ENCODE measurements at places on chromosomes 16 and 17.

DNA sequence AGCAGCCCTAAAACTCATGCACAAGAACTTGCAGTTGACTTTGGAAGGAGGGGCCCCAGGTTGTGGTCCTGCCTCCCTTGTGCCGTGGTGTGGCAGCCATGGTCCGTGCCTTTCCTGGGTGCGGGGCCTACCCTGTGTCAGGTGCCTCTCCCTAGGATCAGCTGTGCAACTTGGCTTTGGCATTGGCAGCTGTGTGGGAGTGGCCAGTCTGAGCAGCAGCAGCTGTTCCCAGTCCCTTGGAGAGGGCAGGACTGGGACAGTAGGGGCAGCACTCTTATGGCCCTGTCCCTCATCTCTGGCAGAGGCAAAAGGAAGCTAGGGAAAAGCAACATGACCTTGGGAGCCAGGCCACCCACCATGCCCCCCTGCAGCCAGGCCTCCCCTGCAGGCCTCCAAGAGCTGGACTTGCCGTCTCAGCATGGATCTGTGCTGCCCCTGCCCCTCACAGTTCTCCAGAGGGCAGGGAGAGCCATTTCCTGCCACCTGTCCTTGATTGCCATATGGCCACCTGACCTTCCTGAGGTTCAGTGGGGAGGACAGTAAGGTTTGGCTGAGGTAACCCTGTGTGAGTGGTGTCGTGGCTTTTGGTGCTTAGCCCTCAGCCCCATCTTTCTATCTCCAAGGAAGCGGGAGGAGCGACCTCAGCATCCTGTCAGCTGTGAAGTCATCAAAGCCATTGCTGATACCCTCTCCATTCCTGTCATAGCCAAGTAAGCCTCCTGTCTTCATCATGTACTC lies 15.5 kb upstream of the NFATC3 start:
- no peak for DNase-seq

- peak; percentile 62 for DNase-seq
Observed at GRCh38 chr16:4288148-4288921, 15.5 kb upstream of the TFAP4 start.

- peak; percentile 51 for DNase-seq
Observed at GRCh38 chr17:18093616-18094408, 6.1 kb downstream of the DRG2 start.

GRCh38 chr16:74565378-74565777 lies 41.5 kb downstream of the GLG1 start:
- peak; percentile 72 for DNase-seq

DNA sequence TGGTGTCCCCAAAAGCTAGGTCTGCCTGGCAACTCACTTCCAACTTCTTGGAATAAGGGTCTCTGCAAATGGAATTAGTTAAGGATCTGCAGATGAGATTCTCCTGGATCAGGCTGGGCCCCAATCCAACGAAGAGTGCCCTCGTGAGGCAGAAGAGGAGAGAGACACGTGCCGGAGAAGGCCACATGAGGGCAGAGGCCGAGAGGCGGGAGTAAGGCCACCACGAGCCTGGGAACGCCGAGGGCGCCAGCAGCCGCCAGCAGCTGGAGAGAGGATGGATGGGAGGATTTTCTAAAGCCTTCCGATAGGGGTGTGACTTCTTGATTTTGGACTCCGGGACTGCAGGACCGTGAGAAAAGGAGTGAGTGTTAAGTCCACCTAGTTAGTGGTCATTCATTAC lies 76.3 kb downstream of the JPH3 start:
- DNase-seq, result peak; percentile 6

GRCh38 chr16:25747160-25747758 lies 55.5 kb downstream of the HS3ST4 start:
- peak; percentile 39 for DNase-seq

DNA sequence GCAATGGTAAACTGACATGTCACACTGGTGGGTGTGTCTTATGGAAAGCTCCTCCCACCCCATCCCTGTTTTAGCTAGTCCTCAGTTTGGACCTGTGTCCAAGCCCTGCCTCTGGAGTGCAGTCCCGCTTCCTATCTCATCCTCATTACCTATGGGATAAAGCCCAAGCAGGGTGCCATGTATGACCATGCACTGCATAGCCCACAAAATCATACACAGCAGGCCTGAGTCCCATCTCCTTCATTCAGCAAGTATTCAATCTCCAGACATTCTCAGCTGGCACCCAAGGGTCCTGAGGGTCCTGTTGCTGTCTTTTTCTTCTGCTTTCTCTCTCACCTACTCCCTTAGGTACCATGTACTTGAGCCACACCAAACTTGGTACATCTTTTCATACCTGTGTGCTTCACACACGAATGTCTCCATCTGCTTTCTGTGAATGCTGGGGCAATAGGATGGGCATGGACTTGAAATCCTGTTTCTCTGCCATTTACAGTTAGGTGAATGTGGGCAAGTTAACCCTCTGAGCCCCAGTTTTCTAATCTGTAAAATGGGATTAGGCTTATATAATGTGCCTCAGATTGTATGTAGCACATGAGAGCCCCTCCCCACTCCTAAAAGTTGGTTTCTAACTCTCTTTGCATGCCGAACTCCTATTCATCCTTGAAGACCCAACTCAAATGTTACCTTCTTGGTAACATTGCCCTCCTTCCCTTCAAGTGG lies 28.5 kb downstream of the TNS4 start:
- DNase-seq, result peak; percentile 12

GRCh38 chr16:88314991-88315542 lies 67.7 kb upstream of the ZNF469 start:
- no peak for DNase-seq

GRCh38 chr16:56965149-56966092 lies 3.7 kb downstream of the CETP start:
- peak; percentile 16 for DNase-seq

- no peak for DNase-seq
Observed at GRCh38 chr16:14398014-14398717, 231.9 kb downstream of the PARN start.

DNA sequence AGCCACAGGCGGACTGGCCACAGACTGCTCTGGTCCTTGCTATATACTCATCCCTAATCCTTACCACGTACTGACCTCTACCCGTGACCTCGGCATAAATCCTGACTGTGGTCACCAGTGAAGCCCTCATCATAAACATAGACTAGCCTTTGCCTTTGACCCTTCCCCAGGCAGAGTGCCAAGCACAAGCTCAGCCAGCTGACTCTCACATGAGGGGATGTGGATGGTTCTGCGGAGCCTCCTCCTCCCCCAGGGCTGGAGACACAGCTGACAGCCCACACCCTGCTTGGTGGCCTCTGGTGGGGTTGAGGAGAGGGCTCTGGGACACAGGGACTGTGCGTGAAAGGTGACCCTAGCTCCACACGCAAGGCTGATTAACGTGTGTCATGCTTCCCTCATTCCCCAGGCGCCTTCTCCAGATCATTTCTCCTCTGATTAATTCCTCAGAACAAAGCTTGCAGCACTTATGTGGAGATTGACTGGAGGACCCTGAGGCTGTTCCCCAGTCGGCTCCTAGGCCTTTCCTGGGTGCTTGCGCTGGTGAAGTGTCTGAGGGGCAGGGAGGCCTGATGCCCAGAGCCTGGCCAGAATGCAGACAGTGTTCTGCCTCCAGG lies 241.5 kb upstream of the NLRP1 start:
- DNase-seq, result no peak

DNA sequence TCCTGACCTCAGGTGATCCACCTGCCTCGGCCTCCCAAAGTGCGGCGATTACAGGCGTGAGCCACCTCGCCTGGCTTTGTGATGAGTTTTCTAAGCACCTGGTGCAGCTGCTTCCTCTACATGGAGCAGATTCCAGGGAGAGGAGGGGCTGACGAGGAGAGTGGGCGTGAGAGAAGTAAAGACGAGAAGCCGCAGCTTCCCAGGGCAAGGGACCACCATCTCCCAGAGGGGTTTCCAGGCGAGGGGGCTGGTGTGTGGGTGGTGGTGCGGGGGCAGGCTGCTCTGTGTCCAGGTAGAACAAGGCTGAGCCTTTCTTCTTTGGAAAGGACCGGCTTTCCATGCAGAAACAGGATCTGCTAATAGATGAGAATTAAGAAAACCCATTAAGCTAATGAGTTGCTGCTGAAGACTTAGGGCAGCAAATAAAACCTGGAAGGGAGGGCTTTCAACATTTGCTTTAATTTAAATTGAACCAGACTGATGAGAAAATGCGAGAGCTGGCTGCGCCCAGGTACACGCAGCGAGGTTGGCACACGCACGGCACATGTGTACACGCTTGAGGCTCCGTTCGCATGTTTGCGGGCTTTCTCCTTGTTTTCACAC lies 236.7 kb downstream of the RBFOX3 start:
- no peak for DNase-seq

- no peak for DNase-seq
Observed at GRCh38 chr17:66753126-66753920, 81.6 kb upstream of the CACNG5 start.

- DNase-seq, result no peak
Observed at GRCh38 chr16:87319997-87320491, 2.9 kb upstream of the C16orf95 start.

- no peak for DNase-seq
Observed at GRCh38 chr17:41284546-41284945, 9.0 kb downstream of the KRTAP9-7 start.

DNA sequence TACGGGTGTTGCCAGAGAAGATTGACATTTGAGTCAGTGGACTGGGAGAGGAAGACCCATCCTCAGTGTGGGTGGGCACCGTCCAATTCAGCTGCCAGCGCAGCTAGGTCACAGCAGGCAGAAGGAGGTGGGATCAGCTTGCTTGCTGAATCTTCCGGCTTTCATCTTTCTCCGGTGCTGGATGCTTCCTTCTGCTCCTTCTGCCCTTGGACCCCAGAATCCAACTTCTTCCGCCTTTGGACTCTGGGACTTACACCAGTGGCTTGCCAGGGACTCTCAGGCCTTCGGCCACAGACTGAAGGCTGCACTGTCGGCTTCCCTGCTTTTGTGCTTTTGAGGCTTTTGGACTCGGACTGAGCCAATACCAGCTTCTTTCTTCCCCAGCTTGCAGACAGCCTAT lies 46.1 kb upstream of the RPL38 start:
- DNase-seq, result no peak

GRCh38 chr17:48163809-48164208 lies 56.2 kb downstream of the SNX11 start:
- DNase-seq, result no peak

DNA sequence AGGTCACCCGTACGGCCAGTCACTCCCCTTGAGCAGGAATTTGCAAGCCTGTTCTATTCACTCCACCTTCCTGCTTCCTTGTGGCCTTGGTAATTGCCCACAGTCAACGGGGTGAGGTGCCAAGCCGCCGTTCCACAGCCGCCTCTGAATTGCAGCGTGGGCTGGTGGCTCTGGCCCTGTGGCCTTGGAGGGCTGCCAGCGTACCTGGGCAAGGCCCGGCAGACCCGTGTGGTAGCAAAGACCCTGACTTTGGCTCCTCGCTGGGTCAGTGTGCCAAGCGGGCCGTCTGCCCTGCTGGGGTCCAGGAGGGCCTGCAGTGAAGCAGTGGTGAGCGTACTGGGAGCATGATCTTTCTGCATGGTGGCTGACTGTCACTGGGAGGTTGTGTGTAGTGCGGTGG lies 3.6 kb downstream of the BANP start:
- DNase-seq, result no peak

GRCh38 chr16:9429646-9430330 lies 338.3 kb downstream of the HAPSTR1 start:
- no peak for DNase-seq

DNA sequence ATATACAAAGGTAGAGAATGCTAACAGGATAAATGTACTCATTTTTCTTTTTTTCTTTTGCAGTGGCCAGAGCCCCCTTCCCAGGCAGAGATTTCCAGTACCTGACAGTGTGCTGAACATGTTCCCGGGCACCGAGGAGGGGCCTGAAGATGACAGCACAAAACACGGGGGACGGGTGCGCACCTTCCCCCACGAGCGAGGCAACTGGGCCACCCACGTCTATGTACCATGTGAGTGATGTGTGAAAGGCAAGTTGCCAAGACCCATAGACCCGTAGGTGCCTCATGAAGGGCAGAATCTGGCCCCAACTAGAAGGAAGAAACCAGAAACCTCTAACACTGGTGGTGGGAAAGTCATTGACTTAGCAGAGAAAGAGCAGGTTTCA lies 1.2 kb downstream of the USB1 start:
- DNase-seq, result no peak

DNA sequence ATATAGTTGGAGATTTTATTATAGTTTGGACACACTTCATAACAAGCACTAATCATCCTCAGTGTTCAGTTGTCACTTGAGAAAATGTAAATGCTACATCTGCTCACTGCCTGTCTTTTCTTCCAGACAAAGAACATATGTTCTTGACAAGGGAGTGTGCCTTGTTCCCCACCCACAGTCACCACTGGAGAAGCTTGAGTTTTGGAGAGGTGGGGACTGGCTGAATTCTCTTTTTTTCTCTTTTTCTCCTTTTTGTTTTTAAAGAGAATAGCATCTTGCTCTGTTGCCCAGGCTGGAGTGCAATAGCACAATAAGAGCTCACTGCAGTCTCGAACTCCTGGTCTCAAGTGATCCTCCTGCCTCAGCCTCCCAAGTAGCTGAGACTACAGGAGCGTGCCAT lies 15.5 kb downstream of the RPRML start:
- DNase-seq, result no peak

DNA sequence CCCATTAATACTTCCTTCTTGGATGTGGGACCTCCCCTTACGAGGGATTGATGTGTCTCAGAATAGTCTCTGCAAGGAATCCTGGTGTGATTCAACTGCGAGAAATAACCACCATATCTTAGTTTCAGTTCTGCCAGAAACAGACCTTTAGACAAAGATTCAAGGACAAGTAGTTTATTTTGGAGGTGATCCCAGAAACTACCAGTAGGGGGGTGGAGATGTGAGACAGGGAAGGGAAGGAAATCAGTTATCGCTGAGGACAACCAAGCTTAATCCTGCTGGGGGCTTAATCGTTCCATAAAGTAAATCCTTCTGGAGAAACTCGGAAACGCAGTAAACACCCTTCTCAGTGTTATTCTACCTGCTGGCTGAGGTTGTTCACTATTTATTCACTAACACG lies 5.0 kb upstream of the SDR42E1 start:
- DNase-seq, result peak; percentile 58

DNA sequence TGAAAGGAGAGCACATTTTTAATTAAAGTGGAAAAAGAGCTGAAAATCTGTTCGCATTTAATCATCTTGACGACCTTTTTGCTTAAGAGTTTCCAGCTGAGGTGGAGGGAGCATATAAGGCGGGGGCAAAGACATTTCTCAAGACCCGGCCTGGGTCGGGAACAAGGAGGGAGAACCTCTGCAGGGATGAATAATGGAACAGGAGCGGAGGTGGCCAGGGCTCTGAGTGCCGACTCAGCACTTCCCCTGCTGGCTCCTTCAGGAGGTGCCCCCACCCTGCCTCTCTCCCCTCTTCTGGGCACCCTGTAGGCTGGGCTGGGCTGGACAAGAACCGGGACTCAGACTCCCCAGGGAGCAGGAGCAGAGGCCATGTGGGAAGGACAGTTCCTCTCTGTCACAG lies 7.9 kb upstream of the NGFR start:
- DNase-seq, result no peak

Measured in OCI-M1 (cell line).